ENCODE measurements at places on chromosomes 5 and 9. TPM values are rescaled to one million over a fixed set of nuclear protein-coding genes. Genes with fewer than 3 reads are reported as not detected.

DNA sequence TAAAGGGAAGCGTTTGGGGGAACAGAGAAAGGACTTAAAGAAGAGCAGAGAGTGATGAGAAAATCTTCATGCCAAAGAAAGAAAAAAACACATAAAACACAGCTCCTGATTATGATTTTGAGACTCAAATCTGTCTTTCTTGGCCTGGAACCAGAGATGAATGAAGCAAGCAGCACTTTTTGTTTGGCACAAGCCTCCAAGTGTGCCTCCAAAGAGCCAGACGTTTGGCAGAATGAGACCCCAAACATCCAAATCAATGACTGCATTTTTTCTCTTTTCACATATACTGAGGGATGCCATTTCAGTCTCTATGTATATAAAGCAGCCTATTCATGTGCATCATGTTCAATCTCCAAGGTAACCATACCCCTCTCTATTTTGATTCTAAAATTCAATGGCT, 424.2 kb downstream of the TUSC1 start:
- no peak for DNase-seq

The C9orf153 gene
- total RNA-seq: not detected

DNA sequence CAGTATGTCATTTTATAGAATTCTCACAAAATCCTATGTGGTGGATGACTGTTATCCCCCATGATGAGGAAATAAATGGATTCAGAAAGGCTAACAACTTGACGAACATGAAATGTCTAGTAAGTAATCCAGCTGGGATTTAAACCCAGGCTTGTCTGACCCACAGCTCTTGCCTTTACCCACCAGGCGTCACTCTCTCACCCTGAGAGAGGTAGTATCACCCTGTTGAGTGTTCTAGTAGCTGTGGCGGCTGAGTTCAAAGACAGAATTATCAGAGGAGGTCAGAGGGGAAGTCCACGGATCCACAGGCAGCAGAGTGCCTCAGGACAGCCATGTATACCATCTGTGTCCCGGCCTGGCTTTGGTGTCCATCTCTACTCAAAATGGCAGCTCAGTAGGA, 113.8 kb downstream of the ZNF462 start:
- no peak for DNase-seq

The TMEM232 gene
- 1.7 TPM for total RNA-seq

- no peak for DNase-seq
These were observed 9.8 kb upstream of the FANCC start for GRCh38 chr9:95327239-95327865.

DNA sequence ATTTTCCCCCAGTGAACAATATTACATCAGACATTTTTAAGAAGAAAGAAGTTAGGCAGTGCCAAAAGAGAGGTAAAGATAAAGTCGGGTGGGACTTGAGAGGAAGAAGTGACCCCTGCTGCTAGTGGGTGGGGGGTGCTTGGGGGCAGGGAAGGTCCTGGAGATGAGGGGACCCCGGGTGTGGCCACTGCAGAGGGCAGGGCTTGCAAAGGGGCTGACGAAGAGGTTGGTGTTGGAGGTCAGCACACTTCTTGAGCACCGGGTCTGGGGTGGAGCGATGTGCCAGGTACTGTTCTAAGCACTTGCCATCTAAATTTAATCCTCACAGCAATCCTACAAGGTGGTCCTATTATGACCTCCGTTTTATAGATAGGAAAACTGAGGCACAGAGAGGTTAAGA, 62.0 kb downstream of the AMBP start:
- peak; percentile 8 for DNase-seq

DNA sequence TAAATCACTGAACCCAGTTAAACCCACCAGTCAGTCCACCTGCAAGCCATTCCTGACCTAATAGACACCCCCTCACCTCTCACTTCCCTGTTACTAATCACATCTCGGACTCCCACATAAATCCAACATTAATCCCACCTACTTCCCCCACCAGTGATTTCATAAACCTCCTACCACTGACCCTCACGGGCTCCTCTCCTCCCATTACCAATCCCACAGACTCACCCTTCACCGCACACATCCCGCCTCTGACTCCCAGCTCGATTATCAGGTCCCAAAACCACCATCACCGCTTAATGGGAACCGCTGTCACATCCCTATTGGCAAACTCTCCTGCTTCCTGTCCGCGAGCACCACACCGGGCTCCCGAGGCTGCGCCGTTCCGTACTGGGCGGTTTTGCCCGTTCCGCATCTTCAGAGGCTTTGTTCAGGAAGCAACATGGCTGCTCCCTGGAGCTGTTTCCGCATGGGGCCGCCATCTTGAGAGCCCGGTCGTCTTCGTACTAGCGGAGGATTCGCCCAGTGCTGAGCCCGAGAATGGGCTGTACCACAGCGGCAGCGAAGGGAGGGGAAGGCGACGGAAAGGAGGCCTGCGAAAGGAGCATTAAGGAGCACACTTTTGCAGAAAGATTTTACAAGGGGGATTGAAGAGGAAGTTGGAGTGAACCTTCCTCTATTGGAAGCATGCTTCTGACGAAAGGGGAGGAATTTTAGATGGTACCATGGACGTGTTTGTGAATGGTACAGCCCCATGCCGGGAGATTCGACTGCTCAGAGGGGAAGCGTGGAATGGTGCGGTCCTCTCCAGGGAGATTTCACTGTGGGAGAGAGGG, at the start of gene ZNF300:
ZNF300 (minus strand) TSS at position 502 of the 833 bp plus-strand sequence. CDS start 1,825 bp downstream, outside the sequence.
- peak; percentile 26 for DNase-seq

GRCh38 chr5:94431696-94432095, 186.7 kb downstream of the KIAA0825 start:
- no peak for DNase-seq

The CNTFR gene
- total RNA-seq: not detected

DNA sequence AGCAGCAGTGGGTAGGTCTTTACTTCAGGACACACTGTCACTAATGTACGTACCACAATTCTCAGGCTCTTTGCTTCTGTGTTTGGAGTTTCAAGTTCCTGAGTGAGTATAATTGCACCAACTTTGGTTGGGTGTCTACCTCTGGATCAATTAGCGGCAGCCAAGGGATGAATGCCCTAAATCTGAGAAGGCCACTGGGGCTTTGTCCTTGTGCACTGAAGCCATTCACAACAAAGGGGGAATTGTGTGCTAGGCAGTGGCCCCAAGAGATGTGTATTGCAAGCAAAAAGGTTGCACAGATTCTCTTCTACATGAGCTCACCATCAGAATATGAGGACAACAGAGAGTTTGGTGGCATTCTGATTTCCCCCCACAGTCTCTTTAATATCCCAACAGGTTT, 3.9 kb upstream of the PHF24 start:
- no peak for DNase-seq

DNA sequence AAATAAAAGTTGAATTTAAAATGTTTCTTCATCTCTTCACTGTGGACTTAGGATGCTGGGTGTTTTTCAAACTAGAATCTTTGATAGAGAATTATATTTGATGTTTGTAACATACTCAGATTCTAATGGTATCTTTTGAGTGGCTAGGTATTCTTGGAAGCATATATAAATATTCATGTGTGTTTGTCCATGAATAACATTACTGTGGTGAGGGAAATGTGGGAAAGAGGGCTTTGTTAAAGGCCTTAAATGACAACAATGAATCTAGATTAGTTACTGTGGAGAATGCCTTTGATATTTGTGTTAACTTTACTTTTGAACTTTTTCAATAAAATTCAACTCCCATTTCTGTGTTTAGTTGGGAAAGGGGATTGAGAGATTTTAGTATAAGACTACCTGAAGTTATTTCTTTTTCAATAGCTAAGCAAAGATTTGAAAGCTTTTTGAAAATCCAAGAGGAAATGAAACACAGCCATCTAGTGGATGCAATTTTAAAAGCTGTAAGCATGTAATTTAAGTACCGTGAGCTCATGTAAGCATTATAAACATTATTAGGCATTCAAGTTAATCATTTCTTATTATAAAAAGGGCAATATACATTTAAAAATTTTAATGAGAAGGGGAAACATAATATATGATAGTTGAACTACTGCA, 69.6 kb downstream of the CCDC171 start:
- no peak for DNase-seq

The SPATA31D3 gene
- not detected for total RNA-seq

DNA sequence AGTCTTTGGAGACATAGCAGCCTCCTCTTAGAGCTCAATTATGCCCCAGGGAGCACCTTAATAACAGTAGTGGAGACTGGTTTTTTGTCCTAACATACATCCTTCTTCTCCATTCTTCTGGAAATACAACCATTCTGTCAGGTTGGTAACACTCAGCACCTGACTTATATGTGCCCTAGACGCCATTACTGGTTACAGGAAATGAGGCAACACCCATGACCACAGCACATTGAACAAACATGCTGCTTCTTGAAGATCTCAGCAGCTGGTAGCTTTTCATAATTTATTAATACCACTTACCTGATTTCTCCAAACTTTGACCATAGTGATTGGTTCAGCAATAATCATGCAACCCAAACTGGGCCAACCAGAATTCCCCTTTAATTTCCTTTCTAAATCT, 25.1 kb upstream of the TRPM3 start:
- DNase-seq: no peak

The NUDT12 gene
- total RNA-seq: 0.20 TPM

DNA sequence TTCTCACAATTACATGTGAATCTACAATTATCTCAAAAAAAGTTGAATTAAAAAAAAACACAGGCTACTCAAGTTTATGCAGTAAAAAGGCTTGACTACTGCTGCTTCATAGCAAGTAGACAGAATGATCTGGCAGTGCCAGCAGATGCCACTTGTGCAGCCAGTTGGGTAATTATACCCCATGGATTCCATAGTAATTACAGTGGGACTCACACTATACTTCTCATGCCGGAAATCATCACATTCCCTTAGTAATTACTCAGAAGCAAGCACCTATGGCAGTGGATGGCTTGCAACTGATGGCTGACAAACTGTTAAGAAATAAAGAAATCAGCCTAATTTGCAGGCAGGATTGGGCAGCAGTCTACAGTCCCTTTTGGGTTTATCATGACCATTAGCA, 463.2 kb upstream of the KLF4 start:
- no peak for DNase-seq

- DNase-seq: no peak
These were observed 290.6 kb downstream of the FER start for GRCh38 chr5:109038209-109038840.

The TRIP13 gene
- 26.6 TPM for total RNA-seq

The GPR21 gene
- total RNA-seq: 0.88 TPM

The SLC27A6 gene
- not detected for total RNA-seq

- DNase-seq: no peak
These were observed 1.6 kb downstream of the BASP1 start for GRCh38 chr5:17219006-17219422.

DNA sequence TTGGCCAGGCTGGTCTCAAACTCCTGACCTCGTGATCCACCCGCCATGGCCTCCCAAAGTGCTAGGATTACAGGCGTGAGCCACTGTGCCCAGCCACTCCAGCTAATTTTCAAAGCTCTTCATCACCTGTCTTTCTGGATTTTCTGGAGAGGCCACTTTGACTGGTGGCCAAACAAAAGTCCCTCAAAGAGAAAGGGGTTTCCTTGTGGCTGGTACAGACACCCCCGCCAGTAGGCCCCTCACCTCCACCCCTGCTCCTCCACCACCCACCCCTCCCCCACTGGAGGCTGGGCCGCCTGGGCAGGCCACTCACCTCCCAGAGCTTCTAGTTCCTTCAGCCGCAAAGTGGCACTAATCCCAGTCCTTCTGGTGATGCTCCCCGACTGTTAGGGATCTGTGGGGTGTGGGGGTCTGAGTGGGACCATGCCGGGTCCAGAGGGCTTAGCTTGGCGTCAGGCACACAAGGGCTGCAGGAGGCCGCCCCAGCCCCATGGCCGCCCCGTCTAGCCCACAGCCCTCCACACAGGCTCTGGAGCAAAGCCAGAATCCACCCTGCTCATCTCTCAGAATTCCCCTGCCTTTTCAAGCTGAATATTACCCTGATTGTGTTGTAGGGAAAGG, 182.0 kb upstream of the IER5L start:
- DNase-seq: no peak

The SLC36A2 gene
- total RNA-seq: not detected

The SMIM33 gene
- total RNA-seq: 2.3 TPM

DNA sequence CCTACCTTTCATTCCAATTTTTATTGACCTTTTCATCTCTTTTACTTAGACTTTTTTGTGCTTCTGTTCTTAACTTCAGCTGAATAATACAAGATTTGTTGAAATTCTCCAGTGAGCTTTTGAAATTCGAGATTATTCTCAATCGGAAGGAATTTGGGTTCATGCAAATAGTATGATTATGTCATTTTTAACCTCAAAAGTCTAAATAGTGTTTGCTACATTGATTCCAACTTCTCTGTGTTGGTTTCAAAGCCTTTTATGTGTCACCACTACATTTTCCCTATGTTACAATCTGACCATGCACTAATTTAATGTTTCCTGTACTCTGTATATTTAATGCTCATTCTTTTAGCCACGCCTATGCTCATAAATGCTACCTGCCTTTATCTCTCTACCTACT, 44.1 kb downstream of the VPS13A start:
- DNase-seq: no peak

GRCh38 chr5:105639068-105639467, 2031.7 kb downstream of the EFNA5 start:
- no peak for DNase-seq

- DNase-seq: no peak
These were observed 79.3 kb upstream of the ITGA1 start for GRCh38 chr5:52708463-52708862.

- DNase-seq: no peak
These were observed 69.7 kb downstream of the GRAMD2B start for GRCh38 chr5:126492939-126493338.

GRCh38 chr9:3043369-3043768, 199.5 kb upstream of the PUM3 start:
- no peak for DNase-seq

The TYRP1 gene
- not detected for total RNA-seq

The ADGRV1 gene
- total RNA-seq: not detected

DNA sequence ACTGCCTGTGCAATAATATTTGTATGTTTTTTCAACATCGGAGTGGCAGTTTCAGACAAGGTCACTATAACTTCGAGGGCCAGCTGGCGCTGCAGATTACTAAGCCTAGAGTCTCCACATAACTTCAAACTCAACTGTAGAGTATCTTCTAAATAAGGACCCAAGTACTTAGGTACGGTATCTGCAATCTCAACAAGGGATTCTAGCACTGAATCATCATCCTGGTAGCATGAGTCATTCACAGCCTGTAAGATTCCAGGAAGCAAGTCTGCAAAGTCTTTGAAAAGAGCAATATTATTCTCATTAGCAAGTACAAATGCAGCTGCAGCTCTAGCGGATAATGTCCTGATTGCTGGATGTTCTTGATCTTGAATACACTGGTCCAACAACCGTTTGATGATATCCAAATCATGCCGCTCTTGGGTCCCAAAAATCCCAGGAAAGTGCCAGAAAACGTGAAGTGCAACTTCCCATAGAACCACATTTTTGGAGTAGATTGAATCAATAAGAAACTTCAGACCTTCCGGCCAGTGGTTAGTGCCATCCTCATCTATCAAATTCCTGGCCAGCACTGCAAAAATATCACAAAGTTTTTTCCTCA, 654 bp downstream of the RANBP6 start:
- peak; percentile 24 for DNase-seq

The AUH gene
- total RNA-seq: 34.8 TPM
